ENCODE measurements at places on chromosomes 3 and 15.

DNA sequence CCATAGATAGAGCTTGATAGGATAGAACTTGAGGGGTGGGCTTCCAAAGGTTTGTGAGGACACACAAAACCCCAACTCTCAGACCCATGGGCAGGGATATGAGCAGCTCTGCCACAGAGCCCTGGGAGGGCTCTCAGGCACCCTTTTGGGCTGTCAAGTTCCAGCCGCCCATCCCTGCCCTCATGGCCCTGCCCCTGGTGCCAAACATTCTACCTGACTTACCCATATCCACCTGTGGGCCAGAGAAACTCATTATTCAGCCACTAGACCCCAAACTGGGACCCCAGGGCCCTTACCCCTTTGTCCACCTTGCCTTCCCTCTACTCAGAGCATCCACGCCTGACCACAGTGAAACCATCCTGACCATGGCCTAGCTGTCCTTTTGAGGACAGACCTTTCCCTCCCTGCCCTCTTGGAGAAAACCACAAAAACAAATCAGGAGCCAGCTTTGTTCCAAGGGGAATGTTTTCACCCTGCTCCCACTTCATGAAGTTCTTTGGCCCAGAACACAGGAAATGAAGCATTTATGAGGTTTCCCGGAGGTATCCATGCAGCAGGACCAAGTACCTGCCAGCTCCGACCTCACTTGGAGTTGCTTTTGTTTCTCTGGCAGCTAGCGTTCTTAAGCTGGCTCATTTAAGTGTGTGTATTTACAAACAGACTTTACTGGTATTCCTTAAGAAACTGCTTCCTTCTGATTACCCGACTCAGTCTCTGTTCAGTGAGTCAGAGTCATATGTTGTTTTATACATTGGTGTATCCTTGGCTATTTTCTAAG lies 34.2 kb upstream of the GALNT15 start:
- peak; percentile 71 for DNase-seq

DNA sequence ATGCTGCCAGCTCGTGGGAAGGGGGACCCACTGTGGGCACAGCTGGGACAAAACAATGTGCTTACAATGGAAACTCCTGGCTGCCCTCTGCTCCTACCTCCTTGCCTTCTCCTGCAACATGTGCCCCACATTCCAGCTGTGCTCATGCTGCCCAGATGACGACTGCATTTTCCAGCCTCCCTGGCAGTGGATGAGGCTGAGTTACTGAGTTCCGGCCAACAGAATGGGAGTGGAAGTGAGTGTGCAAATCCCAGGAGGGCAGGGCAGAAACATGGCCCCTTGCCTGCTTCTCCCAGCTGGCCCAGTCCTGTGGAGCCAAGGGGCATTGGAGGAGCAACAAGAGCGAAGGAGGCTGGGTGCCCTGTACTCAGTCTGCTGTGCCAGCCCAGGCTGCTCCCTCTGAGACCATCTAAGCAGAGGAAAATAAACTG lies 17.1 kb downstream of the KLF15 start:
- peak; percentile 58 for DNase-seq

DNA sequence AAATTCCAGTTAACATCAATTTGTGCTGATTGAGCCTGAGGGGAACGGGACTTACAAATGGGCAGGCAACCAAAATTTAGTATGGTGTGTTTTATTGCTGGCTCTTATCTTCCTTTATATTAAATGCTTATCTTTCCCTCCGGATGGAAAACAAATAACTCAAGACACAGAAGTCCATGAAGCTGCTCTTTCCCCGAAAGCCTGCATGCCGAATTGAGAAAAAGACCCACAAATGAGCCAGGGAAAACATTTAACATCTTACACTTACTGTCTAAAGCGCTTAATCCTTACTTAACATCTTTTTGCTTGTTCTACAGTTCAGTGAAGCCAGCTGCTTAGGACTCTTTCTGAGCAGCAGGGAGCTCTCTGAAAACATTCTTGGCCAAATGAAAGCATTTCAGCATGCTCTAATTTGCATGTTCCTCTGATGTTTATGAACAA lies 49.5 kb downstream of the HEG1 start:
- DNase-seq, result no peak

- no peak for DNase-seq
Observed at GRCh38 chr3:53843195-53844177, 2.7 kb downstream of the CHDH start.

DNA sequence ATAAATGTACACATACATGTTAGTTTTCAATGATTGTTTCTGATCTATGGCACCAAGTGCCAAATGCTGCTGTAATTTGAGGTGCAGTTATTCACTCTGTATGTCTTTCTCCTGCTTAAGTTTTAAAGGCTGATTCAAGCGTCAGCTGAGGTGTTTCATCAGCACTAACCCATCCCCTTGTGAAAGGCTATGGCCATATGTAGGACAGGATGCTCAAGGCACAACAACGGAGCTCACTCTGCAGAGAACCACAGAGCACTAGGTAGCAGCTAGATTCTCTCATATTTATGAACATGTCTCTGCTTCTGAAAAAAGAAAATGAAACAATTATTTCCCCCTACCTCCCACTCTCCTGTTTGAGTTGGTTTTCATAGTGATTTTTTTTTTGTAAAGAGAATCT lies 340.0 kb upstream of the TMCO5A start:
- DNase-seq, result no peak

GRCh38 chr15:68484696-68485400 lies 52.9 kb upstream of the ITGA11 start:
- DNase-seq, result peak; percentile 73

DNA sequence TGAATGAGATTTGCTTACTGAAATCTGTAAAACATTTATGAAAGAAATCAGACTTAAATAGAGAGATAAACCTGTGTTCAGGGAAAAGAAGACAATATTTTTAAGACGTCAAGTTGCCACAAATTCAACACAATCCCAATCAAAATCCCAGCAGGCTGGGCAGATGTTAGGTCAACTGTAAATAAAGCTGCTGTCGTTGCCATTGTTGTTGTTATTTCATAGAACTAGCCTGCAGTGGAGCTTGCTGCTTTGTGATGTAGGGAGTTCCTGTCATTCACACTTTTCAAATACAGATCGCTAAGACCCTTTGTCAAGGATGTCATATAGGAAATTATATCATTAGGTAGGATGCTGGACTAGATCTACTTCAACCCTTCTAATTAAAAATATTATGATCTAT lies 123.1 kb downstream of the NEO1 start:
- DNase-seq, result no peak

DNA sequence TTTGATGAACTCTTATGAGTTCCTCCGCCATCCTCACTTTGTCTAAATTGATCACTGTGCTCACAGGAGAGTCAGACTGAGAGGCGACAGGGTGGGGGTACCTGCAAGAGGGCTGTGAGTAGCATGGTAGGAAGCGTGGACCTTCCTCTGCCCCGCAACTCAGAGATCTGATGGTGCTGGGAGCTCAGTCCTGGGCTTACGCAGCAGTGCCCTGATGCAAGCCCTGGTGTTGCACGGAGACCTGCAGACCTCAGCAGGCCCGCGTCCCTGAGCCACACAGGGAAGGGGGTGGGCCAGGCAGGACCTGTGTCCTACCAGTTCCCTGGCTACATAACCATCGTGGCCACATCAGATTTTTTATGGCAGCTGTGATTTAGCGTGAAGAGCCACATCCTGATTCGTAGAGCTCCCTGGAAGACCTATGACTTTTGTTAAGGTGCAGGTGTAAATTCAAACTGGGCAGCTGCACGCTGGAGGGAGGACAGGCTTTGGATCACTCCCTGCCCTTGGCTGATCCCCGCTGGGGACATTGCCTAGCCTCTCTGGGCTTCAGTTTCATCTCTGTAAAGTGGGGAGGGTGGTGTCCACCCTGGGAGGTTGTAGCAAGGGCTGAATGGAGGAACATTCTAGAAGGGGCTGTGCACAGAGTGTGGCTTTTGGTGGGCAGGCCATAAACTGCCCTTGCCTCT lies 176.1 kb downstream of the KLF13 start:
- no peak for DNase-seq

Measured in right cardiac atrium (tissue), 5 donors.